ENCODE measurements at places on chromosomes 7 and 10. TPM values are rescaled to one million over a fixed set of nuclear protein-coding genes. Genes with fewer than 3 reads are reported as not detected.

The PRR15 gene
- total RNA-seq = not detected

The WDFY4 gene
- total RNA-seq = 0.05 TPM

The BEND7 gene
- total RNA-seq = not detected

The RNF148 gene
- not detected for total RNA-seq

DNA sequence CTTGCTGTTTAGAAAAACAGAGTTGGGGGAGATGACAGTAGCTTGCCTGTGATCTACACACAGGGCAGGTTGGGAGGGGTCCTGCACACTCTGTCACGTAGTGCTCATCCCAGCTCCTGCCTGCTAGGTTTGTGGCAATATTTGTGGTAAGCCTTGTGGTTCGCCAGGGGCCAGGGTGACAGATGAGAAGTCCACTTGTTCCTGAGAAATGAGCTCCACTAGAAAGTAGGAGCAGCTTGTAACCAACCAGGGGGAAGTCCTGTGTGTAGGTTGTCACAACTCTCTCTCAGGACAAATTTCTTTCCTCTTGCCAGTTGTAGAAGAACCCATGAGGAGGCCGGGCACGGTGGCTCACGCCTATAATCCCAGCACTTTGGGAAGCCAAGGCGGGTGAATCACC lies 147.0 kb downstream of the TCF7L2 start:
- no peak for DNase-seq

- DNase-seq = no peak
These were observed 35.3 kb downstream of the CAPZA2 start for GRCh38 chr7:116897661-116898060.

- DNase-seq = peak; percentile 40
These were observed 76.8 kb downstream of the TPST1 start for GRCh38 chr7:66281678-66282590.
